Right forelimb (tissue), 1 donor: ENCODE measurements at places on chromosomes 12 and 14.

GRCh38 chr12:58871556-58871955 is 48.7 kb downstream of the LRIG3 start:
- DNase-seq, result no peak

GRCh38 chr14:72738161-72738611 is 155.7 kb downstream of the DPF3 start:
- peak; percentile 11 for DNase-seq

DNA sequence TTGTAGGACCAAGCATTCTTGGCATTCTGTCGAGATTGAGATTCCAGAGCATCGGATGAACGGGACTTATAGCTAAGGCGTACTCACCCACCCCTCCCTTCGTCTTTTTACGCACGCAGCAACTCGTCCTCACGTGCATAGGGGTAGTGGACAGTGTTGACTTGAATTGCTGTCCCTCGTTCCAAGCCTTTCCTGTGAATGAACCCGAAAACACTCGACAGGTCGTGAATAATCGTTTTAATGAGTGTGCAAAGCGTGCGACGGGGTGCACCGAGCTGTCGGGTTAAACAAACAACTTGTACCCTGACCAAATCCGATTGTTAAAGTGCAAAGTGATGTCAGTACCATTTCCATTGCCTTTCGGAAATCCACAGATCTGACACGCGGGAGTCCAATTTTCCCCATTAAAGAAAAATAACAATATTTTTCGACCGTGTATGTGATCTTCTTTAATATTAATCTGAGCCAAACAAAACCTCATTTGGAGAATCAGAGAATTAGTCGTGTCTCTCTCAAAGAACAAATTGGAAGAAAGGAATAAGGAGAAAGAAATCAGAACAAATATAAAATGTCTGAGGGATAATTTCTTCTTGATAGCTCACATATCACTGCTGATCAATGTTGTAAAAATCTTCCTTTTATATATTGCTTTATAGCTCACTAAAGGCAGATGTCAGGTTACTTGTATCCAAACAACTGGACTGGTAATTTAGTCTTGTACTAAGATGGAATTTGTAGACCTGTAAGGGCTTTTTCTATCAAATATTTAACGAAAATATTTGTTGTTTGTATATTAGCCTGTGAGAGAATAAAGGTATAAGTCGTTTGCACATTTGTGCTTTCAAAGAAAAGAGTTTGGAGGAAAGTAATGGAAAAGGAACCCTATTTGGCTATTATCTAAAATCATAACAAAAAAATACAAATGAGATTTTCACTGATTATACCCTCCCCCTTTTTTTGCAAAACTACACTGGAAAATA is 11.8 kb downstream of the FOXG1 start:
- no peak for DNase-seq

DNA sequence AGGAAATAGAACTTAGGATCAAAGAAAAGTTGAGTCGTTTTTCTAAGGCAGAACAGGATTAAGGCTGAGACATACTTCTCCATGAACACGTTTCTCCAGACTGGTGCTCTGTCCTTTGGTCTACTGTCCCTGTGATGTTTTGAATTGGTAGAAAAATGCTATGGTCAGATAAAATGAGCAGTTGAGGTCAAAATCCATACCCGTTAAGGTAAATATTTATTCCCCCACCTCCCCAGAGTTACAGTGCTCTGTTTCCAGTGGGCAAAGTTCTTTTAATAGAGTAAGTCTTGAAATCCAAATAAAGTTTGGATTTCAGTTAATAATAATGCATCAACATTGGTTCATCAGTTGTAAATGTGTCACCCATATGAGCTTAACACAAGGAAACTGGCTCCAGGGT is 74.5 kb downstream of the PTHLH start:
- no peak for DNase-seq

DNA sequence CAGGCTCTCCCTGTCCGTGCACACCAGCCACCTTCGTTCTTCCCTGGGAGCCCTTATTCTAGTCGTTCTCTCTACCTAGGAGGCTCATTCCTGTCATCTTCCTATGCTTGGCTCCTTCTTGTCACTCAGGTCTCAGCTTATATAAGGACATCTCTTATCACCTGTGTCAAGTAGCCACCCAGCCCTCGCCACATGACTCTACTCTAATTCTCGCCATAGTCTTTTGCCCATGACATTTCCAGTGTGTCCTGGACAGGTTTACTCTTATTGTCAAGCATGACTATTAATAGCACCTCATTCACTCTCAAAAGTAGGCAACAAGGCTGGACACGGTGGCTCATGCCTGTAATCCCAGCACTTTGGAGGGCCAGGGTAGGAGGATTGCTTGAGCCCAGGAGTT is 175.7 kb upstream of the NUDT4 start:
- no peak for DNase-seq
